ENCODE measurements at places on chromosomes 4 and X. TPM values are rescaled to one million over a fixed set of nuclear protein-coding genes. Genes with fewer than 3 reads are reported as not detected.
A peak's percentile ranks its signal among the peaks of the same experiment; 100 is the strongest.

DNA sequence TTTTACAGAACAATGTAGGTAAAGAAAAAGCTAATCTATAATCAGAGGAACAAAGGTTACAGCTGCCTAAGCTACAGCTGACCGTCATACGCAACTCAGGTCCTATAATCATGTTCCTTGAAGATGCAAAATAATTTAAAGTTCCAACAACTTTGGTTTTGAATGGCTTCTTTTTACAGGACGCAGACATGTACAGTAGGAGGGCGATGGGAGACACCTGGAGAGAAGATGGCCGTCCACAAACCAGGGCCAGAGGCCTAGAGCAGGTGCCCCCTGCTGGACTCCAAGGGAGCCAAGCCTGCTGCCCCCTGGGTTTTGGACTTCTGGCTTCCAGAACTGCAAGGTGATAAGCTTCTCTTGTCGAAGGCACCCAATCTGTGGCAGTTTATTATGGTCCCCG, 10.6 kb downstream of the HGFAC start:
- DNase-seq = no peak

DNA sequence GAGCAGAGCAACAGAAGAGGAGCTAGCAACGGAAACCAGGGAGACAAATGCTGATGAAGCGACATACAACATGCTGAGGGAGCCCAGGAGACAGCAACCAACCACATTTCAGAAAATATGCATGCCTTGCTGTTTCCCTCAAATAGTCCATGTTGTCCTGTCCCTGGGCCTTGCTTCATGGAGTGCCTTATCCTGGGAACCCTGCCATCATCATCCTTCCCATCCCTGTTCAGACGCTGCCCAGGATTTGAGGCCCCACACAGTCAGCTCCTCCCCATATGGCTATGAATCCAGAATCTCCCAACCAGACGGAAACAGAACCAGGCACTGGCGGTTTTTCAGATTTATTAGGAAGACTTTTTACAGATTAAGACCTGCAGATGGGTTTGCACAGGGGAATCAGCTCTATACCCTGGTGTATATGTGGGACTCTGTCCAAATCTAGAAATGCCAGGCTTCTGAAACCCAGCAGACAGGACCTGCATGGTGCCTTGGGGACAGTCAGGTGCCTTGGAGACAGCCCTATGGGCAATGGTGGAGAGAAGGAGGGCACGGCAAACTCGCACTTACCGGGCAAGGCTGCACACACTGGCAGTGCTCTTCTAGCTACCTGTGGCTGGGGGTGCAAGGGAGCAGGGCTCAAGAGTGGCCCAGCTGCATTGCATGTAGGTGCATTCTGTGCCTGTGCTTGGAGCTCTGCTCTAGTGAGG, 199.7 kb upstream of the MAMLD1 start:
- DNase-seq = no peak

DNA sequence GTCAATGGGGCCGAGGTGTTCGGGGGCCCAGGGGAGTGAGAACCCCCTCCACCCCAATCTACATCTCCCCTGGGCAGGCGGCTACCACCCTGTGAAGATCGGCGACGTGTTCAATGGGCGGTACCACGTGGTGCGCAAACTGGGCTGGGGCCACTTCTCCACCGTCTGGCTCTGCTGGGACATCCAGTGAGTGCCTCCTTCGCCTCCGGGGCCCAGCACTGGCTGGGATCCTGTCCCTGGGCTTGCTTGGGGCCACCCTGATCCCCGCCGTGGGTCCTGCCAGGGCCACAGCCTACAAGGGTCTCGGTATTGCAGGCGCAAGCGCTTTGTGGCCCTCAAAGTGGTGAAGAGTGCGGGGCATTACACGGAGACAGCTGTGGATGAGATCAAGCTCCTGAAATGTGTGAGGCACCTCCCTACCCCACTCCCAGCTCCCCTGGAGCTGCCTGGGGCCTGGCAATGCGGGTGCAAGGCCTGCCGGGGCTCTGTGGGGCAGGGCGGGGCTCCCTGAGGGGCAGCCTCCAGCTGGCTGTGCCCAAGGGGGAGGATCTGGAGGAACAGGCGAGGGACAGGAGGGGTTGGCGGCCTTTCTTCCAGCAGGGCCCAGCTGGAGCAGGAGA, 697 bp downstream of the SRPK3 start:
- no peak for DNase-seq

DNA sequence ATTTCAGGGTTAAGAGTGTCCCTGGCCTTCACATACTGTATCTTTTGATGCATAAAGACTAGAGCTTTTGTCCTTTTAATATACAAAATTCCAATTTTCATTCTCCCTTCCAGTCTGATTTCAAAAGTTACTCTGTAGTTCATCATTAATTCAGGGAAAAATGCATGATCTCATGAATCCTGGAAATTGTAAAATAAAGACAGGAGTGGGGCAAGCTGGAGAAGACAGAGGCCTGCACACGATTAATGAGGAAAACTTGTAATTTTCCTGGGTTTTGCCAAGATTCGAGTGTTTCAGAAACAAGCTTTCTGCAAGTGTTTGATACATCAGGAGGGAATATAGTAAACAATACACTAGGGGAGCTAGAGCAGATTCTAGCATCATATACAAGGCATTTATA, 947.9 kb downstream of the FAT4 start:
- DNase-seq = no peak

DNA sequence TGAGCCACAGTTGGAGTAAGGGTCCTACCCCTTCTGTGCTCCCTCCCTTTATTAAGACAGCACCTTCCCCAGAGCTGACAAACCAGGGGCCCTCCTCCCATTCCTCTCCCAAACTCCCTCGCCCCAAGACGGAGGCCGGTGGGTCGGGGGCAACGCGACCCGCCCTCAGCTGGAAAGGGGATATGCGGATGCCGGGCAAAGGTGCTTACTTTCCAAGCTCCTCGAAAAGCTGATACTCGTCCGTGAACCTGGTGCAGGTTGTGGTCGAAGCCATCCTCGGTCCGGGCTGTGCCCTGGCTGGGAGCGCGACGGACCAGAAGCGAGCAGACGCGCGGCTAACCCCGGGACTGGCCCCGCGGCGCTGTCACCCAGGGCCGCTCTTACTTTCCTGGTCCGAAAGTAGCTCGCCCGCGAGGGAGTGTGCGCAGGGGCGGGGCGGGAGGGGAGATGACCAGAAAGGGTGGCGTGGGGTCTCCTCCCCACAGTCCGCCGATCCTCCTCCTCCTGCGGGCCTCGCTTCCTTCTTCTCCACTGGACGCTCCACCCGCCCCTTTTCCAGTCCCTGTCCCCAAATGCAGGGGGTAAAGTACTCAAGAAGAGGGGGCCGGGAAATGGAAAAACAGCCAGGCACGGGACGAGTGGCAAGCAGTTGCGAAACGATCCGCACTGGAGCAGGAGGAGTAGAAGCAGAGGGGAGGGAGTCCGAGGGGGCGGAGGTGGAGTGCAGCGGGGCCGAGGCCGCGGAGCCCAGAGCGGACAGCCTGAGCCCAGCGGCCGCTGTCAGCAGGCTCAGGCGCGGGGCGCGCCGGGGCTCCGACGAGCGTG, 531 bp downstream of the CAMK2D start:
- DNase-seq = peak; percentile 47

GRCh38 chrX:121064579-121064978, 17.2 kb downstream of the GLUD2 start:
- no peak for DNase-seq

- no peak for DNase-seq
Observed at GRCh38 chr4:38280323-38280706, 320.1 kb downstream of the PTTG2 start.

GRCh38 chr4:25029479-25030276, 1.1 kb downstream of the LGI2 start:
- DNase-seq = no peak

GRCh38 chr4:184792334-184792733, 33.4 kb downstream of the ACSL1 start:
- no peak for DNase-seq

- no peak for DNase-seq
Observed at GRCh38 chr4:10019521-10020051, 1.7 kb downstream of the SLC2A9 start.

DNA sequence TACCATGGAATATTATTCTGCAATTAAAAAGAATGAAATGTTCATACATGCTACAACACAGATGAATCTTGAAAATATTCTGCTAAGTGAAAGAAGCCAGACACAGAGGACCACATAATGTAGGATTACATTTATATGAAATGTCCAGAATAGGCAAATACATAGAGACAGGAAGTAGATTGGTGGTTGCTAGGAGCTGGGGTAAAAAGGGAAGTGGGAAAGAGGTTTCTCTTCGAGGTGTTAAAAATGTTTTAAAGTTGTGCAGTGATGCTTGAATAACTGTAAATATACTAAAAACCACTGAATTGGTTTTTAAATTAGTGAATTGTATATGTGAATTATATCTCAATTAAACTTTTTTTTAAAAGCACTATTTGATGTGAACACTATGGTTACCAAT, 3.6 kb upstream of the NXT2 start:
- no peak for DNase-seq

- peak; percentile 37 for DNase-seq
Observed at GRCh38 chr4:109207061-109207460, 95.4 kb downstream of the COL25A1 start.

- peak; percentile 66 for DNase-seq
Observed at GRCh38 chr4:88823058-88823919, 125.7 kb upstream of the NAP1L5 start.

- no peak for DNase-seq
Observed at GRCh38 chr4:147799986-147800555, 68.2 kb downstream of the ARHGAP10 start.

- no peak for DNase-seq
Observed at GRCh38 chr4:53068755-53069330, 206.7 kb downstream of the RASL11B start.

- peak; percentile 66 for DNase-seq
Observed at GRCh38 chrX:40966213-40966820, 118.9 kb upstream of the USP9X start.

GRCh38 chr4:7873881-7874280, 65.8 kb downstream of the AFAP1 start:
- DNase-seq = no peak

GRCh38 chrX:43679778-43680177, 23.7 kb downstream of the MAOA start:
- DNase-seq = no peak

GRCh38 chr4:56803471-56803870, 18.0 kb downstream of the SPINK2 start:
- DNase-seq = peak; percentile 18

DNA sequence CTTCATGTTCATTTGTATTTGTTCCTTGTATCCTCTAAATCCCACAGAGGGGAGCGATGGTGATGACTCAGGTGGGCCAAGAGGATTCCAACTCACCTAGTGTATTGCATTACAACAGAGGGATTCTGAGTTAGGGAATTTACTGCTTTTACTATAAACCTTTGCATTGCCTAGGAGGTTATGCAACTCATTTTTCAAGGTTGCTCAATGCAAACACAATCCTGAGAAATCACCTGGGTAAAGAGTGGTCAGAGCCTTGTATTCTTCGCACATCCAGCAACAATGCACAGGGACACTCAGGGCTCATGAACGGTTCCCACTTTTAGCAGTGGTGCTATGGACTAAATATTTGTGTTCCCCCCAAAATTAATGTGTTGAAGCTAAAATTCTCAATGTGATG, 28.6 kb upstream of the LSM6 start:
- peak; percentile 18 for DNase-seq

GRCh38 chr4:83964996-83965541, 429.2 kb downstream of the GPAT3 start:
- peak; percentile 21 for DNase-seq

DNA sequence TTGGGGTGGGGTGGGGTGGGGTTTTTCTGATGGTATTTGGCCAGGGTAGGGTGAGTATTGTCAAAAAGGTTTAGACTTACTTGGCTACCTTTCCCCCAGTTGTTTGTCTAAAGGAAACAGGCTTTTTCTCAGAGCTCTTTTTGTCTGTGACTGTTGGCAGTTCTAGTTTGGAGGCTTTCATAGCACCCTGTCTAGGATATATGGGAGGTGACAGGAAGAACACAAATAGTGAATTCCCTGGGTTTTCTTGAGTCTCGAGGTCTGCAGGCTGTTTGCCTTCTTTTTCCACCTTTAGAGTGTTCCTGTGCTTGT, 13.5 kb downstream of the RPS6KA3 start:
- DNase-seq = no peak

- DNase-seq = peak; percentile 70
Observed at GRCh38 chrX:48897157-48897624, 377 bp downstream of the TIMM17B start.

GRCh38 chr4:93501946-93502345, 326.6 kb upstream of the ATOH1 start:
- no peak for DNase-seq

GRCh38 chr4:144421839-144422565, 224.0 kb upstream of the HHIP start:
- peak; percentile 35 for DNase-seq

GRCh38 chrX:118623062-118623461, 104.3 kb upstream of the IL13RA1 start:
- DNase-seq = peak; percentile 2

DNA sequence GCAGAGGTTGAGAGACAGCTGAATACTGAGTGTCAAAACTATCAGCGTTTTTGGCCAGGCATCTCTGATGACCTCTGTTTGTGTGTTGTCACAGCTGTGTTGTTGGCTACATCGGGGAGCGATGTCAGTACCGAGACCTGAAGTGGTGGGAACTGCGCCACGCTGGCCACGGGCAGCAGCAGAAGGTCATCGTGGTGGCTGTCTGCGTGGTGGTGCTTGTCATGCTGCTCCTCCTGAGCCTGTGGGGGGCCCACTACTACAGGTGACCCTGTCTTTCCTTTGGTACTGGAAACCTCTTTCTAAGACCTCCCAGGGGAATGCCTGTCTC, 86.9 kb downstream of the EGF start:
- no peak for DNase-seq

DNA sequence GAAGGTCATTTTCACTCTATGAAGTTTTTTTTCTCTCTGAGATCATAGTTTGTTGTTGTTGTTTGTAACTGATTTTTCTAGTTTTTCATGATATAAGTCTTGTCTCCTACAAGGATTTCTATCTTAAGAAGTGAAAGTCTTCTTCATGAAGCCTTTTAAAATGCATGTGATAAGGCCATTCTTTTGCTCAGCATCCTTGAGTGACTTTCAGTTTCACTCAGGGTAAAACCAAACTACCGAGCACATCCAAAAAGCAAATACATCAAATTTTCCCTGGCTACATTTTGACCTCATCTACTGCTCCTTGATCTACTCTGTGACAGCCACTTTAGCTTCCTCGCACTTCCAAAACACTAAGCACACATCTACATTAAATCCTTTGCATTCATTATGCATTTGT, 580.7 kb downstream of the KCTD8 start:
- DNase-seq = no peak

GRCh38 chrX:70359458-70359857, 63.7 kb upstream of the GDPD2 start:
- DNase-seq = no peak

GRCh38 chrX:11566173-11566572, 99.5 kb downstream of the ARHGAP6 start:
- no peak for DNase-seq

GRCh38 chrX:18034504-18034903, 173.4 kb upstream of the RAI2 start:
- no peak for DNase-seq

Gene FGF16
- polyA plus RNA-seq = not detected

Gene NSUN7
- 0.41 TPM for polyA plus RNA-seq

Gene RNF128
- 1.3 TPM for polyA plus RNA-seq

Gene GABRG1
- not detected for polyA plus RNA-seq

Gene NDNF
- not detected for polyA plus RNA-seq

Gene PCDH11X
- polyA plus RNA-seq = not detected

Gene BMP2K
- polyA plus RNA-seq = 10.4 TPM

Gene SPATA4
- 0.12 TPM for polyA plus RNA-seq

Gene FRMD7
- not detected for polyA plus RNA-seq

Gene F8
- 0.78 TPM for polyA plus RNA-seq

Gene ZDHHC15
- not detected for polyA plus RNA-seq

Gene XAGE1A
- polyA plus RNA-seq = not detected

Gene ZNF674
- 0.68 TPM for polyA plus RNA-seq

Data from foreskin keratinocyte (primary cell).